Stimulated activated CD4-positive, alpha-beta T cell treated with anti-CD3 and anti-CD28 coated beads, Interleukin-15, amount 100 ng/mL, for 24 hours (primary cell): ENCODE measurements at places on chromosomes 1 and 21.

DNA sequence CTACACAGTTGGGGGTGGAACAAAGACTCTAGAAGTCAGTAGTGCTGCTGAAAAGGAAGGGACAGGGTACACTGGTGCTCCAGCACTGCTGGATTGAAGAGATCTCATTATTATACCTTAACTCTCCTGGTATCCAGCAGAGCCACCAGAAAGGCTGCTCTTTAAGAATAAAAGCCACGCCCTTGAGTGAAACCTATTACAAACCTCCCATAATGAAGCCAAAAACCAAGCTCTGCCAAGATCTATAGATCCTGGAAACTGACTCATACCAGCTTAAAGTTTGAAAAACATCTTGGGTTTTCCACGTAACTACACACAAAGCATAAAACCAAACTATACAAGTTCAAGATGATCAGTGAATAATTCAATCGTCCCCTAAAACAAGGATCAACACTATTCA lies 38.0 kb downstream of the ADSS2 start:
- DNase-seq: no peak

DNA sequence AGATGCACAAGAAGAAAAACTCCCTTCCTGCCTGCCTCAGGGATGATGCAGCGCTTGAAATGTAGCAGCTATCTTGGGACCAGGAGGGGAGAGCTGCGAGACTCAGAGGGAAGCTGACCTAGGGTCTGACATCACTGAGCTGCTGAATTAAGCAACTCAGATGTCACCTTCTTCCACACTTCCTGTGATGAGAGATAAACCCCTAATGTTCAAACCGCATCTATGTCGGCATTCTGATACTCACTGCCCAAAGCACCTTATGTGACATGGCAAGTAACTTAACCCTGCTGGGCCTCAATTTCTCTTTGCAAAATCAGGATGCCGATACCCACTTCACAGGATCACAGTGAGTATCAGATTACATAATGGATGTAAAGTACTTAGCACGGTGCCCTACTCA lies 9.1 kb upstream of the AK2 start:
- no peak for DNase-seq

GRCh38 chr1:229086091-229086490 lies 184.8 kb upstream of the RAB4A start:
- no peak for DNase-seq

- DNase-seq: no peak
These were observed 12.1 kb upstream of the C1orf174 start for GRCh38 chr1:3911981-3912808.

DNA sequence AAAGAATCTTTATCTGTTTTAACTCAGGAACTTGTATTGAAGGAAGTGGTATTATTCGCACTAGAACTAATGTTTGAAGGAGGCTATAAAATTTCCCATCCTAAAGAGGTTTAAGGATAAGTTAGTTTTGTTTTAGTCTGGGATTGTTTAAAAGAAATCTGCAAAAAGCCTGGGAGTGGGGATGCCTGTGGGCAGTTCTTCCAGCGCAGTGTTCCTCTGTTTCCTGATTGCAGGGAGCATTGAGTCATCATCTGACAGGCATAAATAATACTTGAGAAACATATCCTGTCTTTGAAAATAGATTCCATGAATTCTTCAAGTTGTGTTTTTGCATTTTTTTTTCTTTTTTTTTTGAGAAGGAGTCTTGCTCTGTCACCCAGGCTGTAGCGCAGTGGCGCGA lies 350.8 kb upstream of the PTBP2 start:
- no peak for DNase-seq

DNA sequence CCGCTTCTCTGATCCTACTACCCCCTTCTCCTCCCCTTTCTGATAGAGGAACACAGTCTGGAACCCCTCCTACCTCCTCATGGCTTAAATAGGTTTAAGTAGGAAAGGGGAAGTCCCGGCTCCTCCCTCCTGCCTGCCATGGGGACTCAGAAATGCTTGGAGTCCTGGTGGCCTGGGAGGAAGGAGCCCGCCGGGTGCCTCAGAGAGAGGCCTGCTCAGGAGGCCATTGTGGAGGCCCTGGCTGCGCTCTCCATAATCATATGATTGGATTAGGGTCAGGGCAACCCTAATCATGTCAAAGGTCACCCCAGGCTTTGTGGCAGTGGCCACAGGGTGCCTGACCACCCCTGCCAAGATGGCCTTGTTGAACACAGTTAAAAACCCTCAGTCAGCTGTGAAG lies 29.0 kb downstream of the WNT3A start:
- DNase-seq: no peak

DNA sequence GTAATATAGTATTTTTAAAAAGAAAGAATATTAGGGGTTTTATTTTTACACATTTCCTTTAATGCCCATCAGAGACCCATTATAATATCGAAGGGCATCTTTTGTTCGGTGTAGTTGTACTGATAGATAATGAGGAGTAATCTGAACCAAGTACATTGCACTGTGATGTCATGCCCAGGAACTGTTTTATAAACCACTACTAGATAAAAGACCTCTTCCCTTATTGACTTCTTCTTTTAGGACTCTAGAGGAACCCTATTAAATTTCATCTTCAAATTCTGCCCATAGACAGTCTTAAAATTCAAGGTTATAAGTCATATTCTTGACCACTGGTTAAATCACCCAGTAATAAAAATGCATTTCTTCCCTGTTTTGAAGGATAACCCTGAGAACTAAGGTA lies 206.5 kb downstream of the NRIP1 start:
- DNase-seq: no peak

GRCh38 chr21:45979141-45979631 lies 2.4 kb upstream of the COL6A1 start:
- no peak for DNase-seq

DNA sequence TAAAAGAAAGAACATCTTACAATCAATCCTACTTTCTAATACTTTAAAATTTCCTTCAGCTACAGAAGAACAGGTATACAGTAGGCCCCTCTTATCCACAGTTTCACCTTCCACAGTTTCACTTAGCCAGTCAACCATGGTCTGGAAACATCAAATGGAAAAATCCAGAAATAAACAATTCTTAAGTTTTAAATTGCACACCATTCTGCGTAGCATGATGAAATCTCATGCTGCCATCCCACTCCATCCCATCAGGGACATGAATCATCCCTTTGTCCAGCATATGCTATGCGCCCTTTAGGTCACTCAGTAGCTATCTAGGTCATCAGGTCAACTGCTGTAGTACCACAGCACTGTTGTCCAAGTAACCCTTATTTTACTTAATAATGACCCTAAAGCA lies 67.7 kb downstream of the HSF2BP start:
- no peak for DNase-seq

DNA sequence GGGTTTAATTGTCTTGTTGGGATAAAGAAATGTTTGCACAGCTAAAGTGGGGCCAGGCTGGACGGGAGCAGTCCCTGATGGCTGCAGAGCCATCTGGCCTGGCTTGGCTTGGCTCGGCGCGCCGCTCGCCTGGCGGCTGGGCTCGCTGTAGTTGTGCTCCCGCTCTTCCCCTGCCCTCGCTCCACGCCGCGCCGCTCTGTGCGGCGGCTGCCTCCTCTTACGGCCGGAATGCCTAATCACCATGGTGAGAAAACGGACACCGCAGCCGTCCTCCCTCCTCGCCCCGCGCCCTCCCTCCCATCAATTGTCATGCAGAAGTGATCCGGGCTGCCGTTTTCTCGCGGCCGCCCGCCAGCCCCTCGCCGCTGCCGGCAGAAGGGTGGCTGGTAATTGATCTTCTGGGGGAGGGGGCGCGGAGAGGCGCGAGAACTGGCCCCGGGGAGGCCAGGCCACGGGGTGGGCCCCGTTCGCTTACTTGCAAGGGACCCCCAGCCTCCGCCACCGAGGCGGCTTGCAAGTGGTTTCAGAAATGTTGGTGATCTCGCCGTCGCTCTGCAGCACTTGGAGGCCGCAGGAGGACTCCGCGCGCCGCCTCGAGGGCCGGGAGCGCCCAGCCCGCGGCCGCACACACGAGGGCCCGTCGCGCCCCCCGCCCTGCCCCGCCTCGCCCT lies 12.4 kb downstream of the RNF220 start:
- peak; percentile 16 for DNase-seq

- DNase-seq: peak; percentile 27
These were observed 722 bp downstream of the LZIC start for GRCh38 chr1:9942399-9942938.

- DNase-seq: no peak
These were observed at the start of gene PDPN for GRCh38 chr1:13583595-13583965. PDPN (plus strand) TSS chr1:13583832; CDS start chr1:13584034, 202 bp downstream.

DNA sequence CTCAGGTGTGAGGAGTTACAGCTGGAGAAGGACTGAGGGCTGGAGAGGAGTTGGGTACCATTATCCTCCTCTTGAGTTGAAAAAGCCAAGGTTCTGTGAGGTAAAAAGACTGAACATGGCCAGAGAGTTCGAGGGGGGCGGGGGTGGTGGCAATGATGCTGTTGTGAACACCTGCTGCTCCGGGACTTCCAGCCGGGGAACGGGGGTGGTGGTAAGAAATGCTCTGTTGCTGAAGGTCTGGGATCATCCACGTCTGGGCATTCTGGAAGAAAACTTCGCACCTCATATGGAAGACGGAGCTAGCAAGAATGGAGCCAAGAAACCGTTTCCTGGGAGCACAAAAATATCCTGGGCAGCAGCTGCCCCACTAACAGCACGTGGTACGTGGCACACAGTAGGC lies 20.1 kb upstream of the ALPL start:
- no peak for DNase-seq

DNA sequence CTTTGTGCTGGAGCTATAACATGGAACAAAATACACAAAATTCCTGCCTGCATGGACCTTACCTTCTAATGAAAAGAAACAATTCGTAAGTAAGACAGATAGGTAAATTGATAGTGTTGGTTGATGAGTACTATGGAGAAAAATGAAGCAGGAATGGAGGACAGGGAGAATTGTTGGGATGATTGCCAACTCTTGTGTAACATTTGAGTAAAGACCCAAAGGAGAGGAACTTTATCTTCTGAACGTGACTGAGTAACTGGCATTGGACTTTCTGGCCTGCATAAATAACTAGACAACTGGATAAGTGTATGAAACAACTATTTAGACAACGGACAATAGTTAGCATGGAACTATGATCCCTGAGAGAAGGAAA lies 6.8 kb upstream of the EFCAB14 start:
- no peak for DNase-seq

GRCh38 chr1:23251812-23252211 lies 34.5 kb upstream of the HTR1D start:
- DNase-seq: no peak

GRCh38 chr1:145740269-145740668 lies 21.0 kb downstream of the CD160 start:
- DNase-seq: no peak

DNA sequence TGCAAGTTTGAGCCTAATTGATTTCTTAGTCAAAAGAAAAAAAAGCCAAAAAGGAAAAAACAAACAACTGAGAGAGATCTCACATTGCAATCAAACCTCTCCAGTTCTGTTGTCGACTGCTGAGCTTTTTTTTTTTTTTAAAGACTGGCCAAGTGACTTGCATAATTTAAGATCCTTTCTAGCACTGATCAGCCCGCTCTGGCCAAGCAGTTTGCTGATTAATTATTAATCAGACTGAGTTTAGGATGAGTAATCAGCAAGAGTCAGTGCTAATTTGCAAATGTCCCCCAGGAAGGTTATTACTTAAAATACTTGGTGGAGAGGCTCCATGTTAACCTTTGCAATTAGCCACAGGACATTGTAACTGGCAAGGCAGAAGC lies 39.3 kb downstream of the HMGB4 start:
- no peak for DNase-seq

DNA sequence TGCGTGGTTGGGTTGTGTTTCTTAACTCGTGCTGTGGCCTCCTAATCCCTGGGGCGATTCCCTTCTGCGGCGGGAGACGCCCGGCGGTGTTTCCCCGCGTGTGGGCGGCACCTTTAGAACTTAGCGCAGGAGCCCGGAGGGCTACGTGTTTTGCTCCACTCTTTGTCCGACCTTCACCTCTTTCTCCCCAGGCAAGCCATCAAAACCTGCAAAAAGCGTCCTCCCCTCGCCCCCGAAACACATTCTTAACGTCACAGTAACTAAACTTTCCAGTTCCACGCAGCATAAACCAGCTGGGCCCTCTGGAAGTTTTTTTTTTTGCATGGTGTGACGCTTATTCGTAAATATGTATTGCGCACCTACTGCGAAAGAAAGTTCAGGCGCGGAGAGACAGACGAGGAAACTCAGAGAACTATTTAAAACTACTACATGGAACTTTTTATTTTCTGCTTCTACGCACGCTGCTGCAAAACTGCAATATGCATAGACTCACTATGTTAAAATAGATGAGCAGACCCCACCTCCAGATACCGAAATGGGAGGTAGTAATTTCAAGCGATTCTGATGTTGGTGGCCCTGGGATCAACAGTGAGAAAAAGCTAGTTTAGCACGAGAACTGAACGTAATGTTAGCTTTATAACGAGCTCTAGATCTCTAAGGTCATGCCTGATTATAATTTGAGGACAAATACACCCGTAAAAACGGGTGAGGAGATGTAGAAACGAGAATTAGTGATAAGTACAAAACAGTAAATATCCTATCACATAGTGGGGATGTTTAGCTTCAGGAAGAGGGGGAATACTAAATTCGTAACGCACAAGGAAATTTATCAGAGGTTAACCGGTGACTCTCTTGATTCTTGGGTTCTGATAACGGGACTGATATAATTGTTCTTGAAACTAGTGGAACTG lies 920 bp downstream of the MTR start:
- peak; percentile 81 for DNase-seq

DNA sequence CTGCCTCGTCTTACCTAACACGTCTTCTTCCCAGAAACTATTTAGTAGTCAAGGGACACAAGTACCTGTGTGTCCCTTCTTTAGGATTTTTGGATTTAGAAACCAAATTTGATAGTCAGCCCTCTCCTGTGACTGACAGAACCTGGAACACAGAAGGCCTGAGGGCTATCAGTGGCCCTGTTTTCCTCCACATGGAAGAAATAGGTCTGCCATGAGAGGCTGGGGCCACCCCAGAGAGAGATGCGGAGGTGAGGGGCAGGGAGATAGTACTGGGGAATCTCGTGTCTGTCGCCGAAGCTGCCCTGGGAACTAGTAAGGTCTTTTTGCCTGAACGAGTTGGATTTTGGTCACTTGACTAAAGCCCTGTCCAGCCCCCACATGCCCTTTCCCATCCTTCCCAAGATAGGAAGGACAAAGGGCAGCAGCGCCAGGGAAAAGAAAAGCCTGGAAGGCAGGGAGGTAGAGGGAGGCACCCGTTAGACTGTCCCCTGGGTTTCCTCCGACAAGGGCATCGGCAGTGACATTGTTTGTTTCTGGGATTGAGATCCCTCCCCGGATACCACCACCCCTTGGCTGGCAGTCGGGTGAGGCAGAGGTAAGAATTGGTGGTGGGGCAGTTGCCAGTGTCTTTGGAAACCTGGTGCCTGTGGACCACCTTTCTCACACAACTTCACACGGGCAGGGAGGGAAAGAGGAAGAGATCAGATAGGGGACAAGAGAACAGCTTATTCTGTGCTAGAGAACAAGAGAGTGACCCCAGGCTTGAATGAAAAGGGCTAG lies 19.8 kb downstream of the SMIM12 start:
- DNase-seq: no peak

- DNase-seq: no peak
These were observed 22.5 kb upstream of the FCAMR start for GRCh38 chr1:206992790-206993189.

- no peak for DNase-seq
These were observed 101.2 kb downstream of the ZSCAN20 start for GRCh38 chr1:33573661-33574060.

GRCh38 chr1:84110629-84111028 lies 33.4 kb upstream of the PRKACB start:
- DNase-seq: no peak

- peak; percentile 10 for DNase-seq
These were observed 9.5 kb upstream of the SLC19A2 start for GRCh38 chr1:169495046-169495775.

GRCh38 chr1:245829826-245830225 lies 675.0 kb downstream of the KIF26B start:
- DNase-seq: no peak

GRCh38 chr21:16117851-16118590 lies 388.2 kb downstream of the USP25 start:
- DNase-seq: no peak
